GM12864 (cell line): ENCODE measurements at places on chromosomes 3 and 15.

DNA sequence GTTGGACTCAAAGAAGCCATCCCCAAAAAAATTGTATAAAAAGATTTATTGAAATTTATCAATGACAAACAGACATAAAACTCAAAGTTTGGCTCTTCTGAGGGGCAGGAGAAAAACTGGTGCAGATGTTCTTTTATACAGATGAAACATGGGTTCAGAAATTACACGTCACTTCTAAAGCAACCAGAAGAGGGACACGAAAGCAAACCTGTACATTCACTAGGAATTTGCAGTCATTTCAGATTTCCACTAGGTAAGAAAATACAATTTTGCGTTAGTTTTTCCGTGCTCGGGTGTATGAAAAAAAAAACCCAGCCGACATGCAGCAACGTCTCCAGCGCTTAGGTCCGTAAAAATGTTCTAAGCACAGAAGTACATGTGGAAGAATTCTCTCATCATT is 41.8 kb downstream of the ANP32A start:
- no peak for DNase-seq

DNA sequence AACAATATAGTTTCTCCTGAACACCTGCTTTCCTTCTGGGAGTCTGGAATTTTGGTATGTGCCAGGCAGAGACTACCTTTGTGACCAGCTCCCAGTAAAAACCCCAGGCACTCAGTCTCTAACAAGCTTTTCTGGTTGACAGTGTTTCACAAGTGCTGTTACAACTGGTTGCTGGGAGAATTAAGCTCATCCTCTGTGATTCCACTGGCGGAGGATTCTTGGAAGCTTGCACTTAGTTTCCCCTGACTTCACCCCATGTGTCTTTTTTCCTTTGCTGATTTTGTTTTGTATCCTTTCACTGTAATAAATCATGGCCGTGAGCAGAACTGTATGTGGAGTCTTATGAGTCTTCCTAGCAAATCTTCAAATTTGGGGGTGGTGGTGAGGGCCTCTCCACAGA is 5.7 kb upstream of the TAGLN3 start:
- no peak for DNase-seq

- DNase-seq: no peak
Observed at GRCh38 chr3:14461748-14462324, 59.4 kb downstream of the SLC6A6 start.

DNA sequence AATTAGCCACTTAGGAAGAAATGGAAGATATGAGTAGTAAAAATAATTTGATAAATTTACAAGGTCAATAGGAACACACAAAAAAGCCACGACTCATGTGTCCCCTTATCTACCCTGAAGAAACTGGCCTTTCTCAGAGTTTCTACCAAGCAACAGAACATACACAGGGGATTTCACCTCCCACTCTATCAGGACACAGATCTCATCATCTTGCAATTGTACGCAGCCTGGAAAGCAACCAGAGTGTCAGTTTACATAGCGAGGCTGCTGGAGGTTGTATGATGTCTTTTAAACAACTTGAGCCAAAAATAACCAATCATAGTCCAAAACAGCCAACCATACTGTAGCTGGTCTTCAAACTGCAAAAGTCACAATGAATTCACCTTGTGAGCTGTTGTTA is 19.7 kb upstream of the LMOD3 start:
- no peak for DNase-seq

- DNase-seq: no peak
Observed at GRCh38 chr3:161568671-161569070, 72.1 kb downstream of the OTOL1 start.

GRCh38 chr3:154018100-154018696 is 103.0 kb upstream of the ARHGEF26 start:
- DNase-seq: peak; percentile 5

- DNase-seq: no peak
Observed at GRCh38 chr15:84033793-84034553, 201.6 kb upstream of the GOLGA6L4 start.

DNA sequence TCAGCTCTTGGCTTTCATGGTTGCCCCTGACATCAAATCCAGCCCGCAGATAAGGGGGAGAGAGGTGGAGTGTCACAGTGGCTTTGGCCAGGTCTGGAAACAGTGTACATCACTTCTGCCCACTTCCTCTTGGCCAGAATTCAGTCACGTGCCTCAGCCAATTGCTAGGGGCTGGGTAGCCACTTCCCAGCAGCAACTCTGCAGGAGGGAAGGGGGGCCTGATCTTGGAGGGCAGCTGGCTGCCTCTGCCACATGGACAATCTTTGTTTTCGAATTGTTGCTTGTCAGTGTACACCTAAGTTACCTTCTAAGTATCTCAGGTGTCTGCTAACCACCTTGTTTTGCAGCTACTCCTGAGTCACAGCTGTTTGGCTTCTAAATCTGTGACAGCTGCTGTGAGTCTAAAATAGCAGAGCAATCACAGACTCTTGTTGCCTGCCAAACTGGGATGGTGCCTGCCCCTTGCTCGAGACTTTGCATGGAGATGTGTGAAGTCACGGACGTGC is 41.0 kb upstream of the LIMD1 start:
- DNase-seq: peak; percentile 35

DNA sequence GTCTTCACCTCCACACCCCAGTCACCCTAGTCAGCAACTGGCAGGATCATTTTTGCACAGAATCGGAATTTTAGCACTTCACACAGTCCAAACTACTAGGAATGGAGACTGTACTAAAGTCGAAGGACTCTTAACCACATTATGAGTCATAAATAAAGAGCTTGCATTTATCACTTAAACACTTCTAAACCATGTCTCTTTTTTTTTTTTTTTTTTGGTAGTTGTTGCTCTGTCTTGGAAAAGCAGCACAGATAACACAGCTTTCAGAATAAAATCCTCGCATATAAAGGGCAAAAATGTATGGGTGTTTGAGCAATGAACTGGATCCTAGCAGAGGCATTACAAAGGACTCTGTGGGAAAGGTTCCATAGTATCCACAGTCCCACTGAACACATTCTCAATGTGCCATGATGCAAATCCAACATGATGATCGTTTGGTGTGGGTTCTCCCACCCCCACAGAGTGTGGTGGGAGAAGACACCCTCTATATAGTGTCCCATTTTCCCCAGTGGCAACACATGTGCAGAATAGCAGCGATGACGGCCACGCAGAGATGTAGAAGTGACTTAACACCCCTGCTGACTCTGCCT is 47.1 kb downstream of the FOXP1 start:
- no peak for DNase-seq
